ENCODE measurements at places on chromosomes 1 and 21.

DNA sequence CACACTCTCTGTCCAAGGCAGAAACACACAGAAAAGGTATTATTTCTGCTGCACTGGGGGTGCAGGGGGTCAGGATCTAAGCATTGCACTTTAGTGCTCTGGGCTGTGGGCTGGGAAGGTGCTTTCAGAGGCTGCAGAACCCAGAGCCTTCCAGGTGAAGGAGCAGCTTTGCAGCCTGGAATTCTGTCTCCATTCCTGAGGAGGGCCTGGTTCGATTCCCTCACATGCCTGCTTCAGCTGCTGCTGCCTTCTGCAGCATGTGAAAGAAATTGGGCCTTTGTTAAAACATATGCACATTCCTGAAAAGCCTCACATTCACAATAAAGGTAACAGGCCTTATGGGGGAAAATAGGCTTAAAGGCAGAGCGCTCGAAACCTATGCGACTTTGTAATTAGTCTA lies 35.9 kb downstream of the VTCN1 start:
- DNase-seq, result no peak

DNA sequence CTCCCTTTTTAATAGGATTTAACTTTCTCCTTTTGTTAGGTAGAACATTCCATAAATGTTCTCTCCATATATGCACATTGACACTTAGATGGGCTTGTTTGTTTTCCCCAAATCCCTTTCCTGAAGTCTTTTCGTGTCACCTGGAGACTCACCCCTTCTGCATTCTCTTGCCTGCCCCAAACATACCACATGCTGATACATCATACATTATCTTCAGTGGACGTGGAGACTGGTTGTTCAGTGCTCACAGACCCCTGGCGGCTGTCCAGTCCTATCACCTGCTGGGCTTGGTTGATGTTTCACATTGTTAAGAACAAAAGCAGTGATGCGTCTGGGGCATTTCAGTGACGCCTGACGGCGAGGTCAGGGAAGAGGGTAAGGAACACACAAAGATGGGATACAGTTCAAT lies 22.2 kb downstream of the FMOD start:
- DNase-seq, result no peak

DNA sequence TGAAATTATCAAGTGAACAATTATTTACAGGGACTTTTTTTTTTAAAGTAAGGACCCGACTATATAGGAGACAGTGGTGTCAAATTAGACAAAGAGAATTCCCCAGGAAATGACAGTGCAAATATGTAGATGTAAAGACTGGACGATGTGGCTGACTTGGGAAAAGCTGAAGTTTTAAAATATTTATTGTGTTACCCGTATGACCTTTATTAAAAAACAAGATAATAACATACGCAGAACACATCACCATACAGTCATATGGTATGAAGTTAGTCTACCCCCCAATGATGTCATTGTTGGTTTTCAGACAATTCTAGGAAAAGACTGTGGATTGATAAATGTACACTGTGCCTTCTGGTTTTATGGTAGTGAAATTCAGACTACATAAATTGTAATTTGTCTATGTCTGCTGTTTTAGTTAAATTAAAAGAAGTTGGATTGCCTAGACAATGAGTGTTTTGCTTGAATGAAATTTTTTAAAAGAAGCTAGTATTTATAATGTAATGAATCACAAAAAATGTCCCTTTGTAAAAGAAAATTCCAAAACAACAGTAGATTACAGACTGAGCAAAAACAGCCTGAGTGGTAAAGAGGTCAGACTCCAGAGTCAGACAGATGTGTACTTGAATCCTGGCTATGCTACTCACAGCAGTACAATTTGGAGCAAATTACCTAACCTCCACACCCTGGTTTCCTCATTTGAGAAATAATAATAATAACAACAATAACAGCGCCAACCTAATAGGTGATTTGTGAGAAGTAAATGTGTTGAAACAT lies 15.5 kb upstream of the PDC start:
- no peak for DNase-seq

GRCh38 chr1:214563881-214564280 lies 12.5 kb upstream of the PTPN14 start:
- no peak for DNase-seq

DNA sequence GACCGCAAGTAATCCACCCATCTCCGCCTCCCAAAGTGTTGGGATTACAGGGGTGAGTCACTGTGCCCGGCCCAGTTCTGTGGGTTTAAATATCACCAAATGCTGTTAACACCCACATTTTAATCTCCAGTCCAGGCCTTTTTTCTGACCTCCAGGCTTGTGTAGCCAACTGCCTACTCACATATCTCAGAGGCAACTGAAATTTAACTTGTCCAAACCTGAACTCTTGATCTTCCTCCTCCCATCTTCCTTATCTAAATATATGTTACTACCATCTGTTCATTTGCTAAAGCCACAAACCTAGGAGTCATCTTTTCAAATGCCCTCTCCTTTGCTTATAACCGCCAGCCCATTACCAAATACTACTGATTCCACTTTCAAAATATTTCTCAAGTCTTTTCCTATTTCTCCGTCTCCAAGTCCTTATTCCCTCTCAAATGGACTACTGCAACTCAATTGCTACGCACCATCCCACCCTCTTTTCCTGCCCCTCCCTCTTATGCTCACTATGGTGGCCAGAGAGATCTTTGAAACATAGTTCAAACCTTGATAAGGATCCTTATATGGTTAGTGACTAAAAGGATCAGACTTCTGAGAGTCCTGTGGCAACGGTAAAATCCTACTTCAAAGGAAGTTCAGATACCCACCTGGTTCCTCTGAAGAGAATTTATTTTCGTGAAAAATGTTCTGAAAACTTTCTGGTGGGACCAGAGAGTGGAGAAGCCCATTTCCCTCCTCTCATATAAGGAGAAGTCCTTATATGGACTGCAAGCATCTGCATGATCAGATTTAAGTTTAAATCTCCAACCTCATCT lies 78.5 kb upstream of the CDC42BPA start:
- DNase-seq, result no peak

GRCh38 chr1:82018319-82018718 lies 217.6 kb downstream of the ADGRL2 start:
- no peak for DNase-seq

DNA sequence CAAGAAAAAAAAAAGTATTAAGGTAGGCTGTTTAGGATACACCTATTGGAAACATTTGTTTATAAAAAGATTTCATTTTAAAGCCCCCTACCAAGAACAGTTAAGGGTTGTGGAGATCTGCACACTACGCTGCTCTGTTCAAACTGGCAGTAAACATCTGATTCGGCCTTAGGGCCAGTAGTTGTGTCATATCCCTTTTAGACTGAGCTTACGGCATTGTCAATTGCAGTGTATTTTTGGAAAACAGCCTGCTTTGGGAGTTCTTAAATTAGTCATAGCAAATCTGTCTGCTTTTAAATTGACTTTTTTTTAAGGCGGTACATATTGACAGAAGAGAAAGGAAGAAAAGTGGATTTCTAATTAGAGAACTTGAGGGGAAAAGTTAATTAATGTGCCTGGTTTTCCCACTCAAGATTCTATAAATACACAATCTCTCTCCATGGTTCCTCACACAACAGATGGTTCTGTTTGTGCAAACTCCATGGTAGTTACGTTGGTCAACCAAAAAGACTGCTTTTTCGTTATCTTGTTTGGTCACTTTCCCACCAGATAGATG lies 1.7 kb upstream of the ELK4 start:
- DNase-seq, result no peak

GRCh38 chr1:78383923-78384322 lies 106.9 kb upstream of the PTGFR start:
- DNase-seq, result no peak

- DNase-seq, result no peak
Observed at GRCh38 chr1:41325801-41326200, 35.4 kb upstream of the FOXO6 start.

DNA sequence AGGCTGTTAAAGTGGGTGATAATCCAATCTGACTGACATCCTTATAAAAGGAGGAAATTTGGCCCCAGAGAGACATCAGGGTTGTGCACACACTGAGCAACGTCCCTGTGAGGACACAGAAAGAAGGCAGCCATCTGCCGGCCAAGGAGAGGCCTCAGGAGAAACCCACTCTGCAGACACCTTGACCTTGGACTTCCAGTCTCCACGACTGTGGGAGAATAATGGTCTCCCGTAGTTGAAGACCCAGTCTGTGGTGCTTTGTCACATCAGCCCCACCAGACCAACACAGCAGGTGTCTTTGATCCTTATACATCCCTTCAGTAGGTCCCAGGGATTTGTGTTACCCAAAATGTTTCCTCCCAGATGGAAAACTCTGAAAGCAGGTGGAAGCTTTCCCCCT lies 4.2 kb upstream of the DNAJC28 start:
- DNase-seq, result no peak

DNA sequence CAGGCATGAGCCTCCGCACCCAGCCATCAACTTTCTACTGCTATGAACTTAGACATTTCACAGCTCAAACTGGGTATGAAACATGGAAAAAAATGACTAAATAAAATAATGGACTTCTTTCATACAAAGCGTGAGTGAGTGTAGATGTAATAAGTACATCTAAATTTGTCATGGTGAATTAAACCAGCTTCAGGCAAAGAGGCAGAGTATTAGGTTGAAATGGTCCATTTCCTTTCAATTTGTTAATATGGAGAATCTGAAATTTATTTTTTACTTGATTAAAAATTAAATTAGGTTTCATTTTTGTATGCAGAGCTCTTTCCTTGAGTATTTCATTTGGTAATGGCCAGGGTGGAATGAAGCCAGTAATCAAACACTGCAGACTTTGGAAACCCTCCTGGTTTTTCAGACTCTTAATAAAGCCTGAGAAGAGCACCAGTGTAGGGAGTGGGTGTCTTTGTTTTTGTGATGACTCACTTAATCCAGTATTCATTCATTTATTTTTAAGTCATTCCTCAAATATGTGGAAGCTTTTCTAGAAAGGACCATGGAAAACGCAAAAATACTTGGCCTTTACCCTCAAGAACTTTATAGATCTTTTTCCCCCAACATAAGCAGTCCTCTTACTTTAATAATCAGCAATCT lies 49.2 kb downstream of the ALG14 start:
- DNase-seq, result no peak

DNA sequence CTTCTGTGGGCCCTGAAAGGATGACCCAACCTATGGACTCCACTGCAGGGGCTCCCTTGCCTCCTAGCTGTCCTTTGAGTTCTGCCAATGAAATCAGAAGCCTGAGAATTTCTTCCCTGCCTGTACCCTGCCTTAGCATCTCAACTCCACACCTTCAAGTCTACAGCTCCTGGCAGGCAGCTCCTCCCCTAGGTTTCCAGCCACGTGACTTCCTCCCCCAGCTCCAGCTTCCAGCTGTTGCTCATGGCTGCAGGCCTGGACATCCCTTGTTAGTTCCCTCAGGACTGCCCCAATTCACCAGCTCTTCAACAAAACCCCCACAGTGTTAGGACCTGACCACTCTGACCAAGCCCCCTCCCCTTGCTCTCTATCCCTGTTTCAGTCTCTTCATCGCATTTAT lies 2.4 kb downstream of the RCAN1 start:
- no peak for DNase-seq

GRCh38 chr1:42000766-42001165 lies 82.0 kb upstream of the HIVEP3 start:
- no peak for DNase-seq

- DNase-seq, result no peak
Observed at GRCh38 chr1:162136760-162137159, 67.3 kb downstream of the NOS1AP start.

- no peak for DNase-seq
Observed at GRCh38 chr1:109350182-109350581, 43.4 kb upstream of the MYBPHL start.

DNA sequence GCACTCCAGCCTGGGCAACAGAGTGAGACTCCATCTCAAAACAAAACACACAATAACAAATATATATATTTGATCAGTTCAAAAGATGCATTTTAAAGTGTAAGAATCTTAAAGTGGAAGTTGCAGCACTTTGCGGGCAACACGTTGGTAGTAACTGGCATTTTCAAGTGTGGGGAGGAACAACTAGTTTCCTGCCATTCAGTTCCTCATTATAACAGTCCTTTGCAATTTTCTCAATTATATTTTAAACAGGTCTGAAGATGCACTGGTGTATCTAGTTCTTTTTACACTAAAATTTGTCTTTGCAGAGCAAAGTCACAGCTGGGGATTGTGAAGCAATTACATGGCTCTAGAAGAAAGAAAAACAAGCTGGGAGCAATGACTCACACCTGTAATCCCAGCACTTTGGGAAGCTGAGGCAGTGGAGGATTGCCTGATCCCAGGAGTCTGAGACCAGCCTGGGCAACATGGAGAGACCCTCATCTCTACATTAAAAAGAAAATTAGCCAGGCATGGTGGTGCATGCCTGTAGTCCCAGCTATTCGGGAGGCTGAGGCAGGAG lies 25.3 kb downstream of the RRAGC start:
- DNase-seq, result no peak

- no peak for DNase-seq
Observed at GRCh38 chr1:219160967-219161366, 12.7 kb upstream of the LYPLAL1 start.

GRCh38 chr1:203675596-203676347 lies 49.1 kb downstream of the ATP2B4 start:
- DNase-seq, result no peak

DNA sequence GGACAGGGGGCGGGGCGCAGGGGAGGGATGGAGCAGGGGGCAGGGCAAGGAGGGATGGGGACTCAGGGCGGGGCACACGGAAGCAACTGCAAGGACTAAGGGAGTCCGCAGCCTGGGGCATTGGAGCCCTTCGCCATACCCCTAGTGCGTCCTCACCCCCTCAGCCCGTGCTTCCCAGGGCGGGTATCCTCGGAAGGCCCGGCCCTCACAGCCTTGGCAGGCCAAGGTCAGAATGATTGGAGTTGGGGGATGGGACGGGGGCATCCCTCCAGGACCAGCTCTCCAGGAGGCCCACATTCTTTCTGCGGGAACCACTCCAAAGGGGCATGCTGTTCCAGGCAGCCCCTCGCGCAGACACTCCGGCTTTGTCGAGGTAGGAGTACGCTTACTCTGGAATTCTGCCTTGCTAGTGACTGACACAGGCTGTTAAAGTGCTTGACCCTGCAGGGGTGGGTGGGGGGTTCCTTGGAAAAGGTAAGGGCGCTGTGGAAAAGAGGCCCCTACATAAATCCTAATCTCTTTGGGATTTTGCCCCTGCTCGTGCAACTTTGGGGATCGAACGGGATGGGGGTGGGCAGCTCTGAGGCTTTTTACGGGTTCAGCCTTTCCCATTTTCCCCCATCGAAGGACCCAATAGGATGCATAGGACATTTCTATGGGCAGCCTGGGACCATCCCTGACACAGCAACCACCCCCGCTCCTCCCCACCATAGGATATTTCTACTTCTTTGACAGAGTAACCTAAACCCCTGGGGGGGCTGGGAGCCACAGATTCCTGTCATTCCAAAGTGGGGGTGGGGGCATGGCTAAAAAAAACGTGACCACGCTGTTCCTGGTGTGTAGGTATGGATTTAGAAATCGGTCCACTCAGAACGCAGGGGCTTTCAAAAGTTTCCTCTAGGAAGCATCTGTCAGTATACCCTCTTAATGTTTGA lies 738 bp upstream of the TRIM11 start:
- DNase-seq, result no peak

GRCh38 chr1:90768826-90769225 lies 51.7 kb upstream of the BARHL2 start:
- no peak for DNase-seq

GRCh38 chr1:33055210-33056008 lies 18.7 kb upstream of the AK2 start:
- no peak for DNase-seq
